Thoracic aorta (tissue), 2 donors: ENCODE measurements at places on chromosomes 6 and 20. TPM values are rescaled to one million over a fixed set of nuclear protein-coding genes. Genes with fewer than 3 reads are reported as not detected.

DNA sequence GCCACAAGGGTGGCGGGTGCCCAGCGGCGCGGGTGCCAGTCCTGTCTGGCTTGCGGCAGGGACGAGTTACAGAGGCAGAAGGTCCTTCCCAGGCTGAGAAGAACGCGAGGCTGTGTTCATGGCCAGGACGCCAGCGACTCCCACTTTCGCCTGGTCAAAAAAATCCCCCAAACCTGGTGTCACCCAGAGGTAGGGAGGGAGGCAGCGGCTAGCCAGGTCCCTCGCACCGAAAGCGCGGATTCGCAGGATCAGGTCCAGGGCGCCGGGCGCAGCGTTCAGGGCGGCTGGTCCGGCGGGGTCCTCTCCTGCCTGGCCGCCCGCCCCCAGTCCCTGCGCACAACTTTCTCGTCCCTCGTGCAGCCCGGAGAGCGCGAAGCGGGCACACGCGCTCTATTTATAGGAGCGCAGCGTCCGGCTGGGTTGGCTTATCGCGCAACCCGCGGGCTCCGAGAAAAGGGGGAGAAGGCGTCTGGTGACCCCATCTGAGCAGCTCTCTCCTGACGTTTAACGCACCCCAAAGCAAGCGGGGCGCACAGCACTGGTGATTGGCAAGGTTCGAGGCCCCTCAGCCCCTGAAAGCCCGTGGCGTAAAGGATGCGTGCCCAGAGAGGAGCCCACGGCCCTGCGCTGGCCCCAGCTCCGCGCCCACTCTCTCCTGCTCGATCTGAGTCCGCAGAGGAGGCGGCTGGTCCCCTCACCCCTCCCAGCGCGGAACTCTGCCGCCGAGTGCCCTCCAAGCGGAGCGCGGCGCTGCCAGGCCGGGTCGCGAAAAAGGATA, 519 bp downstream of the CBLN4 start:
- H3K36me3 ChIP-seq, result no peaks in the 10 kb centered on the region
- no peak overlapping the region for H3K4me3 ChIP-seq
- no peak overlapping the region for H3K27ac ChIP-seq
- peaks cover 6% of the 10 kb centered on the region for H3K27me3 ChIP-seq

GRCh38 chr20:12916699-12917098, 92.1 kb upstream of the SPTLC3 start:
- H3K4me1 ChIP-seq, result no peaks in the 10 kb centered on the region
- no peak for DNase-seq
- no peaks in the 10 kb centered on the region for H3K27me3 ChIP-seq
- no peaks in the 10 kb centered on the region for H3K36me3 ChIP-seq
- H3K4me3 ChIP-seq, result no peak overlapping the region

GRCh38 chr6:139967497-139967896, 593.0 kb upstream of the CITED2 start:
- H3K27me3 ChIP-seq, result no peaks in the 10 kb centered on the region
- H3K27ac ChIP-seq, result no peak overlapping the region
- H3K36me3 ChIP-seq, result no peaks in the 10 kb centered on the region
- no peak for DNase-seq
- no peak overlapping the region for H3K4me3 ChIP-seq

Gene TBXT
- not detected for total RNA-seq

Gene VIP
- not detected for total RNA-seq

DNA sequence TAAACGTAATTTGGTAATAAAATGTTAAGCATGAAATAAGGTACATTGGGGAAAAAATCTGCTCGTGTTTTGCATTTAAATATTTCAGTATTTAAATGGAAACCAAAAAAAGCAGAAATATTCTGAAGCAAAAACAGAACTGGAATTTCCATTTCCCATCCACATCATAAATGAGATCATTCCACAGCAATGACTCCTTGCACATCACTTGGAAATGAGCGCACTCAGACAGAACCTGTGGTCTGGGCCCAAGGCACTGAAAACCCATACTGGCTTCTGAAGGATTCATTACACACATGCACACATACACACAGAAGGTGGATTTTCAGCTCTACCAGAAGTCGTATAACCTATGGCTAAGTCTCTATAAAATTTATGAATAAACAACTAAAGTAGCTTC, 174.8 kb downstream of the IBTK start:
- no peak for DNase-seq
- no peak overlapping the region for H3K27ac ChIP-seq
- no peaks in the 10 kb centered on the region for H3K27me3 ChIP-seq
- no peak overlapping the region for H3K4me3 ChIP-seq

- peaks cover 7% of the 10 kb centered on the region for H3K4me1 ChIP-seq
- no peak for DNase-seq
- no peak overlapping the region for H3K27ac ChIP-seq
- no peak overlapping the region for H3K4me3 ChIP-seq
- H3K36me3 ChIP-seq, result no peaks in the 10 kb centered on the region
These were observed 64.6 kb downstream of the MAN1A1 start for GRCh38 chr6:119284861-119285521.
